Adipocyte (in vitro differentiated cells): ENCODE measurements at places on chromosomes 13 and 19.

GRCh38 chr19:49362048-49362928, at the start of gene TEAD2:
TSS of gene TEAD2 (minus strand) at chr19:49362416. CDS start at chr19:49360075, 2,341 bp downstream.
- DNase-seq, result peak; percentile 86

- no peak for DNase-seq
Observed at GRCh38 chr13:106484537-106485193, 50.8 kb downstream of the EFNB2 start.

- peak; percentile 95 for DNase-seq
Observed at GRCh38 chr19:33373453-33374235, at the start of gene CEBPG. TSS of gene CEBPG (plus strand) at chr19:33373709. CDS start at chr19:33379240, 5,531 bp downstream.

DNA sequence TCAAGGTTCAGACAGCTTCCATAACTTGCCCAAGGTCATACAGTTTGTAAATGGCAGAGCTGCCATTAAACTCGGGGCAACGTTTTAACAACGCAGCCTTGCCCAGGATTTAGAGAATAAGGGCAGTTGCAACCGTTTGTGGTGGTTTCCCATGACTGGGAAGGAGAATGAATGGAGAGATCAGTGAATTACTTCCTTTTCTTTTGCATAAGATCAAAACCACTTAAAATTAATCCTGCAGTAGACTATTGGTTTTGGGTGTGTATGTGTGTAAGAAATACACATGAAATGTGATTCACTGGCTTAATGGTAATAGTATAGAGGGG, 179.1 kb upstream of the MIR17HG start:
- no peak for DNase-seq

GRCh38 chr13:59304596-59304995, 859.1 kb downstream of the DIAPH3 start:
- DNase-seq, result no peak

- peak; percentile 27 for DNase-seq
Observed at GRCh38 chr13:110254151-110254679, 52.7 kb downstream of the COL4A1 start.

- no peak for DNase-seq
Observed at GRCh38 chr19:32909257-32909656, 39.7 kb upstream of the SLC7A9 start.

DNA sequence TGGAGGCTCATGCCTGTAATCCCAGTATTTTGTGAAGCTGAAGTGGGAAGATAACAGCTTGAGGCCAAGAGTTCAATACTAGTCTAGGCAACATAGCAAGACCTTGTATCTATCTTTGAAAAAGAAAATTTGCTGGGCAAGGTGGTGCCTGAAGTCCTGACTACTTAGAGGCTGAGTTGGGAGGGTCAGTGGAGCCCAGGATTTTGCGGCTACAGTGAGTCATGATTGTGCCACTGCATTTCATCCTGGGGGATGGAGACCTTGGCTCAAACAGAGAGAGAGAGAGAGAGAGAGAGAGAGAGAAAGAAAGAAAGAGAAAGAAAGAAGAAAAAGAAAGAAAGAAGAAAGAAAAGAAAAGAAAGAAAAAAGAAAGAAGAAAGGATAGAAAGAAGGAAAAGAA, 1872.3 kb upstream of the PCDH20 start:
- DNase-seq, result no peak

DNA sequence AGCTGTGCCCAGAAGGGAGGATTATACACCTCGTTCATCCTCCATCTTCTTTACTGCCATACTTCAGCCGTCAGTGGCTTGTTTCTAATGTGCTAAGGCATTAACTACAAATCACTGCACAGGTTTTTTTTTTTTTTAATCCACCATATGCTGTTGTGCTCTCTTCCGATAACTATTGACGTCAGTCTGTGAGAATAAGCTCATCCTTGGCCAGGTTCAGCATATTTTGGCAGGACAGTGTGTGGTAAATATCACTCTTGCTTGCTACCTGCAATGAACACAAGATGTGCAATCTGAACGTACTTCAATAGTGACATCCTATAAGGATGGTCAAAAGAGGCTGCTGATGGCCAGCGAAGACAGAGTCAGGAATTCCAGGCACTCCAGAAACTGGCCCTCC, 2030.7 kb upstream of the PCDH20 start:
- DNase-seq, result no peak

DNA sequence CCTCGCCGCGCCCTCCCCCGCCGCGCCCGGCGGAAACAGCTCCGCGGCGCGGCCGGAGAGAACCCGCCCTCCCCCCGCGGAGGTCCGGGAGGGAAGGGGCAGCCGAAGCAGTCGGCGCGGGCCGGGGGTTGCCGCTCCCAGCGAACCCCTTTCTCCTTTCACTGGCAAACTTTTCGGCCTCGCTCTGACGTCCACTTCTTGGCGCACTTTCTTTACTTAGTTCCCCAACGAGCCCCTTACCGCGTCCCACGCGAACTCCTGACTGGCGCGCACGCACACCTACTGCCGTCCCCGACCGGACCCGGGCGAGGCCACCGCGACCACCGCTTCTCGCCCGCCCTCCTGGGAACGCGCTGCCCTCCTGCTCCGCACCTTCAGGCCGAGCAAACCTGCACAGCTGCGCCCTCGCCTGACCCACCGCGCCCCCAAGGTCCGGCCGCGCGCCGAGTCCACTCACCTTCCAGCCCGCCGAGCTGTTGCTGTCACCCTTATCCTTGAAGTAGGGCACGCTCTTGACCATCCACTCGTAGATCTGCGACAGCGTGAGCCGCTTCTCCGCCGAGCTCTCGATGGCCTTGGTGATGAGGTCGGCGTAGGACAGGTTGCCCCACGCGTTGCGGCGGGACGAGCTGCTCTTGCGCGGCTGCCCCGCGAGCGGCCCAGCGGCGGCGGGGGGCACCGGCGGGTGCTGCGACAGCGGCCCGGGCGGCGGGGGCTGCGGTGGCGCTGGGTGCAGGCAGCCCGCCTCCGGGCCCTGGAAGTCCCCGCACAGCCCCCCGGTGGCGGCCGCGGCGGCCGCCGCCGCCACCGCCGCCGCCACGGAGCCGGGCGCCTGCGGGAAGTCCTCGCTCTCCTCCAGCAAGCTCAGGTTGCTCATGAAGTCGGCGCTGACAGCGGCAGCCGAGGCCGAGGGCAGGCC, 1.1 kb downstream of the FOXO1 start:
- DNase-seq, result peak; percentile 50

DNA sequence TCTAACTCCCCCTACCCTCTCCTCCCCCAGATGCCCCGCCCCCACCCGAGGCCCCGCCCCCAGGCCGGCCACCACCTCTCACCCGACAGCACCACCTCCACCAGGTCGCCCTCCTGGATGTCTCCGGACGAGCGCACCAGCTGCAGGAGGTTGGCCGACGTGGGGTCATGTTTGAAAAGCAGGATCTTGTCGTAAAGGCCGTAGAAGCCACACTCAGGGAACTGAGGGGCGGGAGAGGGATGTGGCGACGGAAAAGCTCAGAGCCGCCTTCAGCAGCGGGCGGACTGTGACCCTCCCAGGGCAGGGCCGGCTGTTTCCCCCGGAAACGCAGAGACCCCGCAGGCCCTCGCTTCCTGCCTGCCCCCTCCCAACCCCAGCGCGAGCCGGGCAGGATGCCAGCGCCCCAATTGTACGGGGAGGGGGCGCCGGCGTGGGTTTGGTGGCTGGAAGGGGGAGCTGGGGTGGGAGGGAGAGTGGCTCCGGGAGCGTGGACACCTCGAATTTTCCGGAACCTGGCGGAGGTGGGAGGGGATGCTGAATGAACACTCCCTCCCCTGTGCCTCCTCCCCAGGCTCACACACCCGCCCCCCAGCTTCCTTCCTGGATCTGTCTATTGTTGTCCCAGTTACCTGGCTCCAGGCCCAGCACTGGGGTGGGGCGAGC, 3.0 kb downstream of the PRKD2 start:
- DNase-seq, result peak; percentile 71

- peak; percentile 8 for DNase-seq
Observed at GRCh38 chr19:52196256-52196967, 6.6 kb downstream of the PPP2R1A start.

- peak; percentile 88 for DNase-seq
Observed at GRCh38 chr13:24997367-24997967, 98.5 kb upstream of the PABPC3 start.

DNA sequence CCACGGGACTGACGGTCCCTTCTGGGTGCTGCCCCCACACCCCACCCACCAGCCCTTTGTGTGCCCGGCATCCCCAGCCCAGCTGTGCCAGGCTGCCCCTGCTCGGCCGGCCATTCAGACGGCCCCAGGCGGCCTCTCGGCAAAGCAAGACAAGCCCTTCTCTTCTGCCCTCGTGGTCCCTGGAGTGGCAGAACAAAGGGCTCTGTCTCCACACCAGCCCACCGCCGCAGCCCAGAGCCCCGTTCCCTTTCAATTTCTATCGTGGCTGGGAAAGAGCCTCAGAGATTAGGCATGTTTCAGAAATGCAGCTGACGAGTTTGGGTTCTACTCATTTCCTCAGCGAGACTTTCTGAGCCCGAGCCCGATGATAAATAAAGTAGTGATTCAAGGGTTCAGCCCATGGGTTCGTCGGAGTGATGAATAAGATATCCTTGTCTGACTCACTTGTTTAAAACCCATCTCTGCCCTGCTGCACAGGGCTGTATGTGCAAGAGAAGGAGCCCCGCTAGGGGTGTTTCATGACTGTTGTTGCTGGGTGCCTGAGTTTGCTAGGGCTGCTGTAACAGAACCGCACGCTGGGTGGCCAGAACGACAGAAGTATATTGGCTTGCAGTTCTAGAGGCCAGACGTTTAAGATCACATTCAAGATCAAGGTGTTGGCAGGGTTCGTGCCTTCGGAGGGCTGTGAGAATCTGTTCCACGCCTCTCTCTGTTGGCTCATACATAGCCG, 4.3 kb downstream of the MYO9B start:
- peak; percentile 97 for DNase-seq

GRCh38 chr19:4622695-4623421, 16.5 kb upstream of the TNFAIP8L1 start:
- DNase-seq, result no peak

DNA sequence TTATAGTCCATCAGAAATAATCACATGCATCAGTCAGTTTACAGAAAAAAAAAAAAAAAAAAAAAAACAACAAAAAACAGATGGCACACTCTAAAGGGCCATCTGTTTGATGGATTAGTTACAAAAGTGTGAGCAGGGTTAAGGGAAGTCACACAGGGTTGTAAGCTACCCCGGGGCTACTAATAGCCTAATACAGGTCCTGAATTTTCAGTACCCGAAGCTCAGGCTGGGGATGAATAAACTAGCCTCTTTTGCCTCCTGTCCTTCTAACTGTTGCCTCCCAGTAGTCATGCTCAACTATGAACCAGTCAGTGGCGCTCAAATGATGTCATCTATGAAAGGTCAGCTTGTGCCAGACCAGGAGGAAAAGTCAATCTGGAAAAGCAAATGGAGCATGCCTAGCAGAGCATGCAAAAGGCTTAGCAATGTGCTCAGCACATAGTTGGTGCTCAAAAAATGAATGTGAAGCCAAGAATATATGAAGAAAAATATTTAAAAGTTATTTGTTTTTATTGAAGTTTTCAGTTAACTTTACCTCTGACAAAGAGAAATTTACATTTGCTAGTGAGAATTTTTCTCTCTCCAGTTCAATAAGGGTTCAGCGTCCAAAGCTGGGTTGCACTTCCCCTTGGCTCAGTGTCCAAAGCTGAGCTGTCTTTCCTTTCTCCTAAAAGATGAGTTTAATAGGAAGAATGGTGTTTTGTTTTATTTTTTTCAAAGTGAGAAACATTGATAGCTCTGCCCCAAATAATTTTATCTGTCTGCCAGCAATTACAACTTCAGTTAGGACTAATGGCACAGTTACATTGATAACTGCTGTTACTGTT, 30.8 kb upstream of the LRCH1 start:
- no peak for DNase-seq

DNA sequence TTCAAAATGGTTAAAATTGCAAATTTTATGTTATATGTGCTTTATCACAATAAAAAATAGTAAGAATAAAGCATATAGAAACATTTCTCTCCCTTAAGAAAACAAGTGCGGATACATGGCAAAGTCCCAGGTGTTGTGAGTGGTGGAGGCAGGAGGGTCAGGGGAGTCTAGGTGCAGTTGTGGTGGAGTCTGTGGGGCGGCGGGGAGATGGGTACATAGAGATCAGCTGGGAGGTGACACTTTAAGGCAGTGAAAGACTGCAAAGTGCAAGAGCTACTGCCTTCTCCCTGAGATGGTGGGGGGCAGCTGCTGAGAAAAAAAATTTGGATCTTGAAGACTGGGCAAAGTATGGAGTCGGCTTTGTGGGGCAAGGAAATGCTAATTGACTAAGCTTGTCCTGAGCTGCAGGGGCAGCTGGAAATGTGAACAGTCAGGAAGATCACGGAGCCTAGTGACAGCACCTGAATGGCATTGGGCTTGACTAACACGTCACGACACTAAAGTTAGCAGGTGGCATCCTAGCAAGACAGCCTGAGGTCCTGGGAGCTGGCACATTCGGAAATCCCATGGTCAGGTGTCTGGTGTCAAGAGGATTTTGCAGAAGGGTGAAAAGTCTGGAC, 72.9 kb upstream of the IRS2 start:
- DNase-seq, result no peak

DNA sequence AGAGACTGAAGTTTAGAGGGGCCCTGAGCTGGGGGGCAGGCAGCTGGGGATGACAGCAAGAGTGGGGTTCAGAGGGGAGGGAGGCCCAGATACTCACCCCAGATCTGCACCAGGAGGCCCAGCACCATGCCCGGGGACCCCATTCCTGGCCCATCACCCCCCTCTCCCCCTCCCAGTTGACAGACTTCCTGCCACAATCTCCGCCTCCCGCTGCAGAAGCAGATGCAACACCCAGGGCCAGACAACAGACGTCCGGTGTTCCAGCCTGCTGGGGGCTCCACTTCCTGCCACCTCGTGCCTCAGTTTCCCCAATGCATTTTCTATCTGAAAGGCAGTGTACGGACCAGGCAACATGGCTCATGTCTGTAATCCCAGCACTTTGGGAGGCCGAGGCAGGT, at the start of gene TMIGD2:
Gene TMIGD2, minus strand, starts transcription at position 147 of the 398 bp plus-strand sequence. Its CDS starts 4 bp downstream, at position 143.
- no peak for DNase-seq

DNA sequence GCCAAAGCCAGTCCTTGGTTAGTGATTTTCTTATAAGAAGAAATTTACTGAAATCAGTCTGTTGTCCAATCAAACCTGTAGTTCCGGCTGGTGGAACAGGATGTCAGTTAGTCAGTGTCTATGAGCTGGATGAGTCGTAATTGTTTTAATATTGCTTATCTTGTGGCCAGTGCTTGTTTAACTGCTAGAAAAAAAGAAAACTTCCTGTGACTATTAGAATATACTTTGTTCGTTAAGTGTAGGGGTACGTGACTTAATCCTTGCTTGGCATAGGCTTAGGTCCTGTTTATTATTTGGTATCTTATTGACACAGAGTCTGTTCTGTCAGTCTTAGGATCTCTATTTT, 1484.8 kb upstream of the MIR17HG start:
- DNase-seq, result no peak

DNA sequence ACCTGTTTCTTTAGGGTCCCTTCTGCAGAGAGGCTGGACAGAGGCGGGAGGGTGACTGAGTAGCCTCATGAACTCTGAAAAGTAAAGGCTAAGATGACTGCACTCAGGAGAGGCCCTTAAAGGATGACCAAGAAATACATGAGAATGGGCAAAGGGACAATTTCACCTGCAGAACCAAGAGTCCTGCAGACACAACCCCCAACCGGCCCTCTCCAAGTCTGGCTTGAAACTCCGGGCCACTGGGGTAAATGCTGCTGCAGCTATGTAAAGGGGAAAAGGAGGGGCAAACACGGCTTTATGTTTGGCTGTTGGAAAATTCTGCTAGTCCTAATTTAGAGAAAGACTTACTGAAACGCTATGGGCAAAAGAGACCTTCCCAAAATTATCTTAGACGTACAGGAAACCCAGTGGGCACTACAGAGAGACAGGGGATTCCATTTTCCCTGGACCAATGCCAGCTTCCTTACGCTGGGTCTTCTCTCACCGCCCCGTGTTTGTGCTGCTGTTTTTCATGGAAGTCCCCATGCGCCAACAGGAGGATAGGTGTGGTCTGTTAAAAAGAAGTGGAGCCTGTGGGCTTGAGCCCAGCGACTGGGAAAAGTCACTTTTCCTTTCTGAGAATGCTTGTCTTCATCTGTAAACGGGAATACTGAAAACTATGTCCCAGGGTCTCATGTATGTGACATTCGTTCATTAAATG, 10.6 kb downstream of the COL4A2 start:
- DNase-seq, result no peak
